ENCODE measurements at places on chromosomes 12 and 14. TPM values are rescaled to one million over a fixed set of nuclear protein-coding genes. Genes with fewer than 3 reads are reported as not detected.

SERPINA12 gene
- not detected for total RNA-seq

LGR5 gene
- total RNA-seq = 2.2 TPM

NOVA1 gene
- 4.8 TPM for total RNA-seq

FLRT2 gene
- total RNA-seq = 7.9 TPM

MYF5 gene
- total RNA-seq = not detected

GDF3 gene
- not detected for total RNA-seq

CAPZA3 gene
- total RNA-seq = not detected

INHBC gene
- total RNA-seq = not detected

KITLG gene
- total RNA-seq = 68.7 TPM
